IPS DF 6.9 (cell line): ENCODE measurements at places on chromosomes 5 and 9.

GRCh38 chr9:34659592-34660253, 2.7 kb downstream of the CCL27 start:
- no peak for DNase-seq

DNA sequence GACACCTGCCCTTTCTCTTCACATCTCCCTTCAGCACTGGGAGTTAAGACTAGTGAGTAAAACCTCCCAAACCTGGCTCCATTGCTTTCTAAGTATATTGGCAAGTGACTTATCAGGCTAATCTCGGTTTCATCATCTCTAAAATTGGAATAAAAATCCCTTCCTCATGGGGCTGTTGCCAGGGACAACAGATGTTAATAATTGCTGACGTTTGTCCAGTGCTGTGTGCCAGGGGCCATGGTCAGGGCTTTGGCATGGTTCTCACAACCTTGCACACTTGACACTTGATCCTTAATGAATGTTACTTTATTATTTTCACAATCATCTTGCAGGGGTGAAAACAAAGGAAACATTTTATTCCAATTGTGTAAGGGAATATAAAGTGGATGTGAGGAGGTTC, 1262.0 kb upstream of the WWC1 start:
- DNase-seq: no peak

GRCh38 chr5:94983861-94984535, 300.9 kb downstream of the MCTP1 start:
- no peak for DNase-seq

- DNase-seq: no peak
Observed at GRCh38 chr5:56077796-56078233, 83.1 kb upstream of the IL6ST start.

GRCh38 chr9:94687451-94687850, 39.0 kb upstream of the AOPEP start:
- DNase-seq: no peak

GRCh38 chr5:167822241-167822640, 469.2 kb upstream of the WWC1 start:
- no peak for DNase-seq

DNA sequence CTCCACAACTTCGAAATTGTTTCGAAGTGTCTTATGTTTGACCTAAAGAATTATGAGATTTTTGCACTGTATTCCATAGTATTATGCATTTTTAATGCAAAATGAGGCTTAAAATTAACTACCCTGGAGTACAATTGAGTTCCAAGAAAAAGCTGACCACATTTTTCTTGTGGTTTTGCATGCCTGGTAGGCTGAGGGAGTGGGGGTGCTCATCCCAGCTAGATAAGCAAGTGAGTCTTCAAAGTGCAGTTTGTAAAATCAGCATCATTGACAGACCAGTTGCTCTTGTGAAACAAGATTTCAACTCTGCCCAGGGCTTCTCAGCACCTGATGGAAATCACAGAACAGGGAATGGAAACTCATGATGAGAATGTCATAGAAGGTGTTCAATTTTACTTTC, 17.0 kb upstream of the NDUFS4 start:
- DNase-seq: no peak
